ENCODE measurements at places on chromosomes 3 and 15. TPM values are rescaled to one million over a fixed set of nuclear protein-coding genes. Genes with fewer than 3 reads are reported as not detected.

- DNase-seq, result no peak
Observed at GRCh38 chr3:171328419-171329082, 131.7 kb downstream of the TNIK start.

DNA sequence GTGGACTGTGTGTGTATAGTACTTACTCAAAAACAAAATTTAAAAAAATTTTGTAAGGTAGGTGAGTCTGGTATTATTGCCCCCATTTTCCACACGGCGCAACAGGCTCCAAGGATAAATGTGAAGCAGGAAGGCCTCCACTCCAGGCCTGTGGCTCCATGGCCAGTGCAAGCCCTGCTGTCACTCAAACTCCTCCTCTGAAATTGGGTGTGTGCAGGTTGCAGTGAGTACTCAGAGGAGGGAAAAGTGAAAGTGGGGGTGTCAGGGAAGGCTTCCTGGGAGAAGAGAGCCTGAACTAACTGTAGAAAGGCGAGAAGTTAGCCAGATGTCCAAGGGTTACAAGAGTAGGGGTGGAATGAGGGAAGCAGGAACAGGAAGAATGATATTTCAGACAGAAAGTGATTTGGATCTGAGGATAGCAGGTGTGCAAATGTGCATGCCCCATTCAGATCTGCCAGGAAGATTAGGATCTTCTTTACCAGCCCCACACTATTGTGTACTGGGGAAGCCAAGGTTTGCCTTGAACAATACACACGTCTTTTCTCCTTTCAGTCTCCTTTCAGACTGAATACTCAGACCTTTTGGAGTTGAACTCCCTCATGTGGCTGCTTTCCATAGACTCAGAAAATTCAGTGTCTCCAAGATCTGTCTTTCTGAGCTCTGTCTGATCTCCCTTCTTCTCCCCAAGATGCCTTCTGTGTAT is 48.7 kb upstream of the RYK start:
- DNase-seq, result no peak

- peak; percentile 74 for DNase-seq
Observed at GRCh38 chr3:42014921-42015533, 53.1 kb upstream of the ULK4 start.

DNA sequence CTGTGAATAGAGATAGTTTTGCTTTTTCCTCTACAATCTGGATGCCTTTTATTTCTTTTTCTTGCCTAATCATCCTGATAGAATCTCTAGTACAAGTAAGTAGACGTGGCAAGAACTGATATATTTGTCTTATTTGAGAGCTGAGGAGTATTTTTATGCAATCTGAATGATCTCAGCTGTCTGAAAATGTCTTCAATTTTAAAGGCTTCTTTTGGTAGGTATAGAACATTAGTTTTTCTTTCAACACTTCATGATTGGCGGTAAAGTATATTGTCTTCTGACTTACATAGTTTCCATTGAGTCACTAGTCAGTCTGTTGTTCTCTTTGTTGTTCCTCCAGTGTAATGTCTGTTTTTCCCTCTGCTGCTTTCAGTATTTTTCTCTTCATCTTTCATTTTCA is 31.3 kb downstream of the MGA start:
- no peak for DNase-seq

DNA sequence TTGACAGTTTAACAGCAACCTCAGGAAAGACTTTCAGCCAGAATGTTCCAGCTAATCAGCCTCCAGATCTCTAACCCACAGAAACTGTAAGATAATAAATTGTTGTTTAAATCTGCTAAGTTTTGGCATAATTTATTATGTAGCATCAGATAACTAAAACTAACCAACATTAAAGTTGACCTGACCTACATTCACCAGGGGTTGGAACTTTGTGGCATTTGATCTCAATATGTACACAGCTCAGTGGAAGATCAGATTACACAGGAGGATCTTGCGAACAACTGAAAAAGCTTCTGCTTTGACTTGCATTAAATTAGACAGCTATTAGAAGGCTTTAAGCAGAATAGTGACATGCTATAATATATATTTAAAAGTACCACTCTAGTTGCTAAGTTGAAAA is 91.4 kb upstream of the POU1F1 start:
- no peak for DNase-seq

DNA sequence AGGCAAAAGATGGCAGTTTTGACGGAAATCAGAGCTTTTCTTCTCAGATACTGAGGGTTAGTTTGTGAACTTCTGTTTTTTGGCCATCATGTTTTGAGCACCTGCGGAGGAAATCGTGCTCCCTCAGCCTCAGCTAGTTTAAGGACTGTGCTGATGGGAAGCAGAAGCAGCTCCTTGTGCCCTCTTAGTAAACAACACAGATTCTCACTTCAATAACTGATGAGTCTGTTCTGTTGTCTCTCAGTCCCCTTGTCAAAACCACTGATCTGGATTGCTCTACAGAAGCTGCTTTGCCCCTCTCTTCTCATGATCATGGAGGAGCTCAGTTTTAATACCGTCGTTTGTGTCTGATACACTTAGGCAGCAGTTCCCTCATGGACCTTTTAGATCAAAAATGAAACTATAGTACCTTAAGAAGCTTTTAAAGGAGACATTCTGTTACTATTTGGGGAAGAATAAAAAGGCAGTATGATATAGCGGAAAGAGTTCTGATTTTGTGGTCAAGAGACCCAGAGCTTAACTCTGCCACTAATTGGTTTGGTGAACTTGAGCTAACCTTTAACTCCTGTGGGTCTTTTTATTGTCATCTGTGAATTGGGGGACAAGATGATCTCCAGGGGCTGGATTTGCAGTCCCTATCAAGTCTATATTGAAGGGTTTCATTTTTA is 152.6 kb downstream of the BBX start:
- DNase-seq, result no peak

- DNase-seq, result no peak
Observed at GRCh38 chr15:76204109-76204845, 107.0 kb downstream of the ETFA start.

- no peak for DNase-seq
Observed at GRCh38 chr3:127718916-127719290, 46.2 kb downstream of the ABTB1 start.

DNA sequence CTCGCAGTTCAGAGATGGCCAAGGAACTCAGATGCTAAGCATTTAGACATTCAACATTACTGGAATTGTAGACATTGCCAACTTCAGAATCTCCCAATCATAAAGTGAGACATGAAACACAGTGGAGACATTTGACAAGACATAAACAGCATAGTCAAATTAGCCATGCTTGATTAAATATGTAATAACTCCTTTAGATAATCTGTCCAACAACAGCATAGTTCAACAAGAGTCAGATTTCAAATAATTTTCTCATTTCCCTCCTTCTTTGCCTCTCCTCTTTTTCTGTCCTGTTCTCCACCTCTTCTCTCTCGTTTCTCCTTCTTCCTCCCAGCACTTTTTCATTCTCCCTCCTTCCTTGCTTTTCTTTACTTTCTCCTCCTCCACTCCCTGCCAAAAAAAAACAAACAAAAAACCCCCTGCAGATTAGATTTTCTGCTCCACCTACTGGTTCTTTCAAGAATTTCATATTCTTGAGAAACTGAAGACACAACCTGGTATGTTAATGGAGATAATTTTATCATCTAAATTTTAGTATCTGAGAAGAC is 20.2 kb downstream of the CPOX start:
- DNase-seq, result no peak

GRCh38 chr3:74122281-74122680 is 492.2 kb downstream of the CNTN3 start:
- no peak for DNase-seq

- DNase-seq, result no peak
Observed at GRCh38 chr3:104536715-104537114, 830.0 kb upstream of the ALCAM start.

DNA sequence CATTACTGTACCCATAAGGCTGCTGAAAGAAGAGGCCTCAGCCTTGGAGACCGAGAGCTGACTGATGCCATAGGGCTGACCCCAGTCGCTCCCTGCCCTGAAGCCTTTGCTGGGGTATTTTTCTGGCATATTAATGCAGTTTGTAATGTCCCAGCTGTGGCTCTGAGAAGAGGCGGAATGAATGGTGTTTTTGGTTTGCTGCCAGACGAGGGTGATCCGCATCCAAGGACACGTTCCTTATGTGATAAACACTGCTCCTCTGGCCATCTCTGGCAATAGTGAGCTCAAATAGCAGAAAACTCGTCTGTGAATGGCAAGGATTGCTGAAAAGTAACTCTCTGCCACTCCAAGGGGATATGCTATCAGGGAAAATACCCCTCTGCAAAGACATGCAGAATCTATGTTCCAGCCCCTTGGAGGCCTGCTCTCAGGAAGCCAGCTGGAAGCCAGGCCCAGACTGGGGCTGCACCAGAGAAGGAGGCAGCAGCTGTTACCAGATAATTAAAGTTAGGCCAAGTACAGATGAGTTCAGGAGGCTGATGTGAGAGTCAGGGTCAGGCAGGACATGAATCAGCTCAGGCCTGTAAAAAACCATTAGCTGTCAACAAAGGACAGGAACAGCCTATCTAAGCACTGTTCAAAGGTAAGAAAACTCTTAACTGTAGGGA is 28.9 kb upstream of the KLHL6 start:
- DNase-seq, result peak; percentile 83

DNA sequence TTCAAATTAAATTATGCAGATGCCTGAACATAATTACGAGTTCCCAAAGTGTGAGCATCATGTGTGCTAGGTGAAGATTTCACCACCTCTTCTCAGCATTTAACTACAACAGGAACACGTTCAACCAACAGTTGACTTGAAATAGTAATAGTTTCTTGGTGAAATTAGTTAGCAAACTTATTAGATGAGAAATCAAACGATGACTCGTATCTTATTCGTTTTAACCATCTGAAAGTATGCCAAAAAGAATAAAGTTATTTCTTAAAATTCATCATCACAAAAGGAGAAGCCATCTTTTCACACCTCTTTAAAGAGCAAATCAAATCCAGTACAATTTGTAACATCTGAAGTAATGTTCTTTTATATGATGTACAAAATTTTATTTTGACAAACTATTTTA is 2.3 kb downstream of the BNC1 start:
- DNase-seq, result no peak

DNA sequence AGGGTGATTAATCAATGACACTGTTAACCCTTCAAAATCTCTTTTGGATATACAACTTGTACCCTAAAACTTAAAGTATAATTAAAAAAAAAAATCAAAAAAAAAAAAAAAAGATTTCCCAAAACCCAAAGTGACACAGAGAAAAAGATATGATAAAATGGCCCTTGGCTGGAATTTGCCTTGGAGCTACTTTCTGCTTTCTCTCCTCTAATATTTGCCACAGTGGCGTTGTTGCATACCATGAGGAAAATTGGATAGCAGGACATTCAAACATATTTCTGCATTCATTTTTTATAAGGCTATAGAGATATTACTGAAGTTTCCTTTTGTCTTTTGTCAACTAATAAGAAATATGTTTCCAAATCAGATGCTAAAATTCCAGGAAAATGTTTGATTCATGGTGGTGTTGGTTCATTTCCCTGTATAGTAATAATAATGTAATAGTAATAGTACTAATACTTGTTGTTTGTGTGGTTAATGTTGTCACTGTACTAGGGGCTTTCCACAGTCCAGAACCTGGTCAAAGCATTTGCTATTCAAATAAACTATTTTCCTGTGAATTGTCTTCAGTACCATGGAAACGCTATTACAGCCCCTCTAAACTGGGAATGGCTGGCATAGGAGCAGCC is 441.3 kb upstream of the THBS1 start:
- DNase-seq, result no peak

- DNase-seq, result no peak
Observed at GRCh38 chr3:168322941-168323340, 227.2 kb upstream of the GOLIM4 start.

DNA sequence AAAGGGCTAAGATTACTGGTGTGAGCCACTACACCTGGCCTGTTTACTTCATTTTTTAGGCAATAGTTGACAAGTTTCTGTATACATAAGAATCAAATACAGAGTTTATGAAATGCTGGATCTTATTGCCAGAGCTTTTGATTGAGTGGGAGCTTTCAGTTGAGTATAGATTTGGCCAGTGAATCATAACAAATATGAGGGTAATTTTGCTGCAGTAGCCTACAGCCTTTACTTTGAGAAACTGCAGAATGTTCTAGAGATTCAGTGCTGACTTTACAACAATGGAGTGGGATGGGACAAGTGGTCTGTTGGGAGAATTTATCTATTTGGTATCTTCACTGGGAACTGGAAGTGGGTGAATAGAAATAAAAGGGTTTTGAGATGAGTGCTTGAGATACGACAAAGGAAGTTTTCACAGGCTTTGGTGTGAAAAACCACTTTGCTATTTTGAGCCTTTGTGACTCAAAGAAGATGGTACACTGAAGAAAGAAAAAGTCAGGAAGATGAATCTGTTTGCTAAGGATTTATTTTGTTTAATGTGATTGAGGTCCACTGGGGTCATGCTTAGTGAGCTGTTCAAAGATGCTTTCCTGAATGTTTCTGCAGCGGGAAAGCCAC is 227.8 kb downstream of the UBE2E2 start:
- DNase-seq, result no peak

DNA sequence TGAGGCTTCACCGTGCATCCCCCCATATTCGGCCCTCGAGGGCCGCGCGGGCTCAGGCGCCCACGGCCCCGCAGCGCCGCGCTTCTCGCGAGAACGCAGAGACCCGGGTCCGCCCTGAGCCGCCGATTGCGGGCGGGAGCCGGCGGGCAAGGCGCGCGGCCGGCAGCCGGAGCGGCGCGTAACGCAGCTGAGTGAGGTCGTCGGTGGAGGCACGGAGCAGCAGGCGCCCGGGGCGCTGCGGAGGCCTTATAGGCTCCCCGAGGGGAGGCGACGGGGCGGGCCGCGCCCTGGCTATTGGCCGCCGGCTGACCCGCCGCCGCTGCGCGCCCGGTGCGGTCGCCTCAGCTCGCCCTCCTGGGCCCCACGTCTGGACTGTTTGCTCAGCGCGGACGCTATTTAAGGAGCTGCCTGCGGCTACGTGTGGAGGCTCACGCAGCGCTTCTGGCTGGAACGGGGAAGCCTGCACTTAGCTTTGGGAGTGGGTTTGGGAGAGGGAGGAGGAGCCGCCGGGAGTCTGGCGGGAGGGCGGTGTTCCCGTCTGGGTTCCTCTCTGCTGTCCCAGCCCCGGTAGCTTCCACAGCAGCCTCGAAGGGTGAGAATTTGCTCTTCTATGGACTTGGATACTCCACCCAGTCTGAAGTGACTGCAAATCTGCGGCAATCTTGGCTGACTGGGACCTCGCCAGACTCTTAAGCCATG is at the start of gene PLOD2:
TSS of gene PLOD2 (minus strand) at position 221 of the 699 bp plus-strand sequence. CDS start at position 26, 195 bp downstream.
- peak; percentile 84 for DNase-seq

DNA sequence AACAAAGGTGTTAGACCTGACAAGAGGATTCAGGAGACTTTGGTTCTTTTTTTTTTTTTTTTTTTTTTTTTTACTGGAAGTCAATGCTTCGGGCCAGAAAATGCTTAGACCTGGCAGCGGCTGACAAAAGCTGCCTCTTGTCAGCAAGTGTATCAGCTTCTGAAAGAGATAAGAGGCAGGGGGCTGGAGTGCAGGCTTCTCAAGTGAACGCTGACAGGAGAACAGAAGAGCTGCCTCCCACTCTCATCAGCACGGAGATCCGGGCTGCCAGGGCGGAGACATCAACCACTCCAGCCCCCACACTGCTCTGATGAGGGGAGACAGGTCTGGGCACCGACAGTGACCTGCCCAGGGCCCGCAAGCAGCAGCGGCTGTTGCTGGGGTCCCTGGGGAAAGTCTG is 9.4 kb upstream of the SCN5A start:
- DNase-seq, result no peak

GRCh38 chr15:41417418-41418195 is 712 bp downstream of the RTF1 start:
- peak; percentile 79 for DNase-seq

Gene CCR1
- polyA plus RNA-seq, result 1.3 TPM

Gene ECE2
- 2.6 TPM for polyA plus RNA-seq

Gene CCR3
- polyA plus RNA-seq, result not detected

Gene IL5RA
- 1.4 TPM for polyA plus RNA-seq

Gene C3orf33
- polyA plus RNA-seq, result 6.0 TPM

Gene XIRP1
- 453 TPM for polyA plus RNA-seq

Gene STRIT1
- polyA plus RNA-seq, result 0.14 TPM

Gene EPHA3
- polyA plus RNA-seq, result 2.7 TPM

All from right cardiac atrium (tissue), 5 donors.